ENCODE measurements at places on chromosomes 1 and 21.

DNA sequence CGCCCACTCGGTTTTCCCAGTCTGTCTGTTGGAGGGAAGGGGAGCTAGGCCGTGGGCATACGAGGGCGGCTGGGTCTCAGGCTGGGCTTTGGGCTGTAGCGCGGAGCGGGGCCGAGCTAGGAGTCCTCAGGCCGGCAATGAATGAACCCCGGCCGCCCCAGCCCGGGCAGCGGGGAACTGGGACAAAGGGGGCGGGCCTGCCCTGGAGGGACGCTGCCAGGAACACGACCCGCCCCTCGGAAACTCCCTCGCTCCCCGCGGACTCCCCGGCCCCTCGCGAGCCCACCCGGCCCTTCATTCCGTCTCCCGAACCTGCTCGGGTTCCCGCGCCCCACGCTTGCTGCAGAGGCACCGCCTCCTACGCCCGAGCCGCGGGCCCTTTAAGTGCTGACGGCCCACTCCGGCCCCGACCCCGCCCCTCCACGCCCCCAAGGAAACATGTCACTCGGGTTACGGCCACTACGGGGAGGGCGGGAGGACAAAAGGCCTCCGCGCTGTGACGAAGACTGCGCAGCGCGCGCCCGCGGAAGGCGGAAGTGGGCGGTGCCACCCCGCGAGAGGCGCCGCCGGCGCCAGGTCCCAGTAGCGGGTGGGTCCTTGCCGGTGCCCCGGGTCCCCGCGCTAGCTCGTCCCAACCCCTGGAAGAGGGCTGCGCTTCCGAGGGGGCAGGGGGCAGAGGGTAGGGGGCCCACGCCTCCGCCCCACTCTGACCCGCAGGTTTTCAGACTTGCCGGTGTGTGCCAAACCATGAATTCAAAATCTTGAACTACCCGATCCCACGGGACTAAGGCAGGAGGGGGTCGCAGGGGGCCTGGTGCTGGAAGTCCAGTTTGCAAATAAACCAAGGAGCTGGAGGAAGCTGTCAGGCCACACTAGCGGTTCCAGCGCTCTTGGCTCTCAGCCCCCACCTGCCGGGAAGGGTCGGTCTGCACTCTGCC, at the start of gene GALE:
GALE (minus strand) TSS at position 355 of the 938 bp plus-strand sequence. CDS start 1,747 bp downstream, outside the sequence.
- peak; percentile 96 for DNase-seq

DNA sequence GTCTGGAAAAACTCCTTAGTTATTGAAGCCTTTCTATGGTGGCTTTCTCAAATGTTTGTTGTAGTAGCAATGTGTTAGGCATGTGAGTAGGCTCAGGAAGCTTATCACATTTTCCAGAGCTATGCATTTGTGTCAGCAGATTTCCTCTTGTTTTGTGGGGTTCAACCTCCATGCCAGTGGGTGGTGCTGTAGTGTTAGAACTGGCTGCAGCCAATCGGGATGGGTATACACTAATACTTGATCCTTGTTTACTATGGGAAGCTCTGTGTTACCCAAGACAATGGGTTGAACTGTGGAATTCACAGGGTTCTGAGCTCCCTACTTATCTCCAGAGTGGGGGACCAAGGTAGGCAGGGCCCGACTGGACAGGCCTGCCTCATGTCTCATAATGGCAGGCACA, 348.5 kb upstream of the ADAMTS5 start:
- DNase-seq = no peak

DNA sequence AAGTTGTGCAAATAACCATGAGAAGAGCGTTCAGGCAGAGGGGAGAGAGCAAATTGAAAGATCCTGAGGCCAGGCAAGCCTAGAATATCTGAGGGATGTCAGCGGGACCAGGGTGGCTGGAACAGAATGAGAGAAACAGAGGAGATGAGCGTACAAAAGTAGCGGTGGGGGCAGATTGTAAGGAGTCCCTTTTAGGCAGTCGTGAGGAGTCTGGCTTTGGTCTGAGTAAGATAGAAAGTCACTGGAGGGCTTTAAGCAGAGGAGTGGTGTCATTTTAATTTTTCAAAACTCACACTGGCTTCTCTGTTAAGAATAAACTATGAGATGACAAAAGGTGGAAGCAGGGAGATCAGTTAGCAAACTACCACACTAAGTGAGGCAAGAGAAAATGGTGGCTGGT, 24.2 kb downstream of the ATP5PF start:
- no peak for DNase-seq

DNA sequence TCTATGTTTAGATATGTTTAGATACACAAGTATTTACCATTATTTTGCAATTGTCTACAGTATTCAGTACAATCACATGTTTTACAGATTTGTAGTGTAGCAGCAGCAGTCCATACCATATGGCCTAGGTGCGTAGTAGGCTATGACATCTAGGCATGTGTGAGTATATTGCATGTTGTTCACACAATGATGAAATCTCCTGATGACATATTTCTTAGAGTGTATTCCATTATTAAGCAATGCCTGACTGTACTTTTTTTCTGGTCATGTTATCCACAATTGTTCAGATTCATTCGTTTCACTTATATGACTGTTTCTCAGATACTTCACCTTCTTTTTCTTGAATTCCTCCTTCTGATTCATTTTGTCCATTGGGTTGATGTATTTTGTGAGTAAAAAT, 9.9 kb upstream of the BACE2 start:
- DNase-seq = no peak

DNA sequence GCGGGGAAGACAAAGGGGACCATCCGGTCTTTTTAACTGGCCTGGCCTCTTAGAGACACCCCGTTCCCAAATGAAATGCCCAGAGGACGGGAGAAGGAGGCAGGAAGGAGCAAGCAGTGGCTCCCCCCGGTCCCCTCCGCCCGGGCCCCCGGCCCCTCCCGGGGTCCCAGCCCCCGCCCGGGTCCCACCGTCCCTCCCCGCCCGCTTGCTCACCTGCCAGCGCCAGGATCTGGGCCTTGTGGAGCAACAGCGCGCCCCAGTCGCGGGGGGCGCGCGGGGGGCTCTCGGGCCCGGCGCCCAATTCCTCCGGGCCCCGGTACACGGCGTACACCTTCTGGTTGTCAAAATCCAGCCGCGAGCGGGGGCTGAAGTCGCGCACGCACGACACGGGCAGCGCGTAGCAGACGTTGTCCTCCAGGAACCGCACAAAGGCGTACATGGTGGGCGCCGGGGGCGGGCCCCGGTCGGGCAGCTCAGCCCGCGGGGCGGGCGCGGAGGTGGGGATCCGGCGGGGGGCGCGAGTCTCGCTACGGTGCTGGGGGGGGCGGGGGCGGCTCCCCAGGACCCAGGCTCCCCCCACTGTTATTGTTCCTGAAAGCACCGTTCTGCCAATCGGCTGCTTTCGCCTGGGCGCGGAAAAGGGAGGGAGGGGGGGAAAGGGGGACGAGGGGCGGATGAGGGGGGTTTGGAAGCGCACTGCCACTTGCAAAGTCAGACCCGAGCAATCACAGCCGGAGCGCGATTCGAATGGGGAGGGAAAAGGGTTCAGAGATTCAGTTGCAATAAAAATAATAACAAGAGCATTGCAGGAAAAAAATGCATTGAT, at the start of gene BEND5:
BEND5 (minus strand) TSS at position 499 of the 826 bp plus-strand sequence; CDS start at position 439, 60 bp downstream.
- peak; percentile 82 for DNase-seq

- peak; percentile 68 for DNase-seq
Measured at GRCh38 chr1:86758570-86758969, 54.2 kb downstream of the SH3GLB1 start.

Measured in NCI-H1092 treated with DMSO at 0.1 percent for 48 hours (cell line).